ENCODE measurements at places on chromosomes 16 and 17.

GRCh38 chr16:30113711-30114333 is 485 bp upstream of the GDPD3 start:
- DNase-seq: no peak

DNA sequence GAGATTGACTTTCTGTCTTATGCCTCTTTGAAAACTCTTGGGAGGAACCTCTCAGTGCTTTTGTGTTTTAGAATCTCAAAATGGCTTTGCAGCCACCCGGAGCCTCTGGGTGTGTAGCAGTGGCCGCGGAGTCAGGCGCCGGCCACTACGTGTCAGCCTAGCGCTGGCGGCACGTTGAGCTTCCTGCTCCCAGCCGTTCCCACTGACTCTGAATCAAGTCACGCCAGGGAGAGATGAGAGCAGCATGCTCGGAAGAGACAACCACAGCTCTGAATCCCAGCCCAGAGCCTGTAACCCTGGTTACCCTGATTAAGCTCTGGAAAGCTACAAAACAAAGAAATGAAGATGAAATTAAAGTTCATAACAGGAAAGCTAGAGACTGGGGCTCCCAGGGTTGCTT is 97.4 kb upstream of the CACNG5 start:
- no peak for DNase-seq

DNA sequence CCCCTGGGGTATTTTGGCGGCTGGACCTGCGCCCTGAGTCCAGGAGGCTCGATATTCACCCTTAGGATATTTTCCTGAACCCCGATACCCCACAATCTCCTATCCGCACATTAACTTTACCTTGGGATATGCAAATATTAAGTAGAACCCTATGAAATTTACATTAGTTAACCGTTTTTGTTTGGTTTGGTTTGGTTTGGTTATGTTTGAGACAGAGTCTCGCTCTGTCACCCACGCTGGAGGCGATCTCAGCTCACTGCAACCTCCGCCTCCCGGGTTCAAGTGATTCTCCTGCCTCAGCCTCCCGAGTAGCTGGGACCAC is 9.3 kb upstream of the NAGS start:
- no peak for DNase-seq

DNA sequence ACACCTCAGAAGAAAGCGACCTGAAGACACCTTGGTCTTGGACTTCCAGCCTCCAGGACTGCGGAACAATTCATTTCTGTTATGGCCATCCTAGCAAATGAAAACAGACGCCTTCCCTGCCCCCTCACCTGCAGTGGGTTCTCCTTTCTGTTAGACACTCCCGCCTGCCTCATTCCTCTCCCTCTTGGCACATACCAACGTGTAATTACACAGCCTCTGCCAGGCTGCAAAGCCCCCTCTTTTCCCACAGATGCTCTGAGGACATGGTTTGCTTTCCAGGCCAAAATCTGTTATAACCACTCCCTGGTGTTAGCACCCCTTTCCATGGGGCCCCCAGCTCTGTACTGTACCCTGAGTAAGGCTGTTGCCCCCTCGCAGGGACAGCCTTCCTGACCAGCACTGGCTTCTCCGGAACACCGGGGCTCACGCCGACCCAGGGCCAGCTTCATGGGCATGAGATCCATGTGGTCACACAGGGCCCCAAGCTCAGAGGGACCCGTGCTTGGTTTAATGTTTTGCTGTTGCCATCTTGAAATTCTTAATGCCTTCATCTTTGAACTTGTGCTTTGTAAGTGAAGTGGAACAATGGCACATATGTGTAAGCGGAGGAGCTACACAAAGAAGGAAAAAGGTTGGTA is 64.1 kb downstream of the SDK2 start:
- DNase-seq: no peak

GRCh38 chr17:6343736-6344135 is 91.2 kb downstream of the AIPL1 start:
- DNase-seq: no peak

- peak; percentile 69 for DNase-seq
Measured at GRCh38 chr16:72172105-72173034, at the start of gene PMFBP1. TSS of gene PMFBP1 (minus strand) at chr16:72172155. CDS start at chr16:72171208, 947 bp downstream.

DNA sequence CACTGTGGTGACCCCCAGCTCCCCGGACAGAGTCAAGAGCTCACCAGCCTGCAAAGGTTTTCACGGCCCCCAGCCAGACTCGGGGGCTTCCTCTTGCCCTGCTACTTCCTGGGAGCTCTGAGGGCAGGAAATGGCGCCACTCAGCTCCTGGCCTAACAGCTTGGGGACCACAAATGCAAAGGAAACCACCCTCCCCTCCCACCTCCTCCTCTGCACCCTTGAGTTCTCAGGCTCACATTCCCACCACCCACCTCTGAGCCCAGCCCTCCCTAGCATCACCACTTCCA is 375 bp upstream of the SPN start:
- DNase-seq: no peak

GRCh38 chr16:85172455-85173145 is 60.3 kb upstream of the CIBAR2 start:
- DNase-seq: no peak

All from mucosa of gallbladder (tissue), 1 donor.